ENCODE measurements at places on chromosomes 12 and 14. TPM values are rescaled to one million over a fixed set of nuclear protein-coding genes. Genes with fewer than 3 reads are reported as not detected.
A peak's percentile ranks its signal among the peaks of the same experiment; 100 is the strongest.

- DNase-seq = no peak
Measured at GRCh38 chr12:84946753-84947152, 34.2 kb upstream of the SLC6A15 start.

GRCh38 chr12:1350055-1350933 is 244.1 kb downstream of the FBXL14 start:
- DNase-seq = no peak

GRCh38 chr14:26286081-26286912 is 311.5 kb downstream of the NOVA1 start:
- no peak for DNase-seq

GRCh38 chr14:99015833-99016232 is 256.2 kb downstream of the BCL11B start:
- DNase-seq = no peak

- no peak for DNase-seq
Measured at GRCh38 chr12:29278673-29279420, 102.1 kb downstream of the ERGIC2 start.

DNA sequence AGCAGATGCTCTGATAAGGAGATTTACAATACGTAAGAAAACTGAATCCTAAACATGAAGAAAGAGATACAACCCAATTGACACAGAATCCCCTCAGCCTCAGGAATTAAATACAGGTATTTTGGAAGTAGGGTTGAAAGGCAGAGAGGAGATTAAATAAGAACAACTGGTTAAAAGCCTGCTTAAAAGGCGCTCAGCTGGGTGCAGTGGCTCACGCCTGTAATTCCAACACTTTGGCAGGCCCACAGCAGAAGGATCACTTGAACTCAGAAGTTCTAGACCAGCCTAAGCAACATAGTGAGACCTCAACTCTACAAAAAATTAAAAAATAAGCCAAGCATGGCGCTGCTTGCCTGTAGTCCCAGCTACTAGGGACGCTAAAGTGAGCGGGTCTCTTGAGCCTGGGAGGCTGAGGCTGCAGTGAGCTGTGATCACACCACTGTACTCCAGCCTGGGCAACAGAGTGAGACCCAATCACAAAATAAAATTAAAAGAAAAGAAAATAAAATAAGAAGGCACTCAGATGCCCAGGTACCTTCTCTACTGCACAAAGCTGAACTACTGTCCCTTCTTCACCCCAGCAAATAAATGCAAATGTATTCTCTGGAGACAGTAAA is 32.9 kb downstream of the MED13L start:
- no peak for DNase-seq

GRCh38 chr12:54175200-54175963 is 13.4 kb downstream of the SMUG1 start:
- no peak for DNase-seq

GRCh38 chr12:31629756-31630732 is 29.4 kb upstream of the ETFBKMT start:
- no peak for DNase-seq

GRCh38 chr14:68695326-68695768 is 97.5 kb downstream of the ZFP36L1 start:
- peak; percentile 25 for DNase-seq

GRCh38 chr14:74855021-74855420 is 20.9 kb downstream of the PROX2 start:
- DNase-seq = no peak

- no peak for DNase-seq
Measured at GRCh38 chr12:20963303-20963702, 152.8 kb downstream of the SLCO1B3 start.

The PLEK2 gene
- 2.4 TPM for total RNA-seq

GRCh38 chr14:22338917-22339715 is 249.9 kb downstream of the DAD1 start:
- DNase-seq = no peak

GRCh38 chr14:100648474-100649172 is 61.4 kb upstream of the BEGAIN start:
- no peak for DNase-seq

DNA sequence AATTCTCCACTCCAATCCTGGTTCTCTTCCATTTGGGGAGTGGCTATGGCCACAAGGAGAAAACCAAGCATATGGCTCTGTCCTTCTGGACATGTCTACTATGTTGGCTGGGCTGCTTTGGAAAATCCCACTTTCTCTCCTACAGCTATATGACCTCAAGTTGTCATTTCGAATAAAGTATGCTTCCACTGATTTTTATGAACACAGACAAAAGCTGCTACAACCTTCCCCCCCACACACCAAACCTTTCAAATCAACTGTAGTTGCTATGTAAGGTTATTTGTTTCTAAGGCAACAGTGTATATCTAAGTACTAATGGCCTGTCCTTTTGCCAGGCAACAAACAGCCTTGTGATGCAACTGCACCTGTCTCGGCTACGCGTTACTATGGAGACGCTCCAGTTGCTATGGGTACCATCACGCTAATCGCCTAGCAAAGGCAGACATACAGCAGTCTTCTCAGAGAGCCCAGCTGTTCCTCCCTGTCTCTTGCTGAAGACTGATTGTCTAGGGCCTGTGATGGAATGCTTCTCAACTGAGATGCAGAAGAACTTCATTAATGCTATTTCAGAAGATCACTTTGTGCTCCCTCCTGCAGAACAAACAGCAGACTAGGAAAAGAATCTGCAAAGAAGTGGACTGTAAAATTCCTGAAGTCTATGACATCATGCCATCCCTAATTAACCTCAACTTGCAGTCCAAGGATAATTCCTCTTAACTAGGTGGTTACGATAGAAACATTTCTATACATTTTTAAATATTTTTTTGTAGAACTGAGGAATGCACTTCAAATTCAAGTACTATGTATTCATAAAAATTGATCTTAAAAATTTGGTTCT is 67.6 kb downstream of the FOXN3 start:
- no peak for DNase-seq

GRCh38 chr14:56273951-56274350 is 155.7 kb downstream of the PELI2 start:
- no peak for DNase-seq

The ABCC9 gene
- total RNA-seq = not detected

GRCh38 chr12:61916831-61917230 is 343.4 kb upstream of the USP15 start:
- no peak for DNase-seq

GRCh38 chr12:111643427-111643826 is 42.3 kb downstream of the BRAP start:
- no peak for DNase-seq

GRCh38 chr12:29869946-29870345 is 86.2 kb upstream of the TMTC1 start:
- DNase-seq = no peak

GRCh38 chr12:38120438-38120837 is 196.1 kb upstream of the ALG10B start:
- DNase-seq = no peak

The RILPL1 gene
- total RNA-seq = 2.6 TPM

The KLRD1 gene
- total RNA-seq = 17.7 TPM

DNA sequence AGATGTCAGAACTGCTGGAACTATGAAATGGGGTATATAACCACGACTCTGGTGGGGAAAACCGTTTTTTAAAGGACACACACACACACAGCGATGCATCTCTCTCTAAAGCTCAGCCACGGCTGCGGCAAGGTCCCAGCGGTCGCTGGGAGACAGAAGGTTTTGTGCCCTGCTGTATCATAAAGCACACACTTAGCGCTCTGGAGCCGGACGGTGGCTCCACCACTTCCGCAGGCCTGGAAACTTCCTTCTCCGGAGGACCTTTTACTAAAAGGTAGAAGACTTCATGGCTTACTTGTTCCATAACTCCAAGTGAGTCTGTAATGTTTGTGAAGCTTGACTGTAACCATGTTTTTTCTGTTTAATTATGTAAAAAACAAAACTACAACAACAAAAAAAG is 349.3 kb downstream of the DIO2 start:
- DNase-seq = no peak

The ISM2 gene
- not detected for total RNA-seq

The TAS2R7 gene
- not detected for total RNA-seq

The KCNC2 gene
- total RNA-seq = not detected

GRCh38 chr12:14901228-14901562 is 15.5 kb upstream of the MGP start:
- DNase-seq = no peak

The UBR7 gene
- 27.0 TPM for total RNA-seq

The PRH2 gene
- not detected for total RNA-seq

DNA sequence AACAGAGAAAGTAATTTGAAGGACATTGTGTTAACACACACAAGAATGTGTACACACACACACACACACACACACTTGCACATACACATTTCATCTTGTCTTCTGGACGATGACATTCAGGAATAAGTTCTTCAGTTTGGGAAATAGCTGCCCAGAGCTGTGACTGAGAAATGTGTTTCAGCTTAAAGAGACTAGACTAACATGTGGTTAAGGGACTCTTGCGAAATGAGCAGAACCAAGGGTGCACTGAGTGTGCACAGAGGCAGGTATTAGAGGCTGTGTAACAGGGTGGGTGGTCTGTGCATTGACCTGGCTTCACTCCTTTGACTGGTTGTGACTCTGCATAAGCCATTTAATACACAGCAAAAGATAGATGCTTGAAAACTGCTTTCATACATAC is 29.4 kb upstream of the KCNA5 start:
- DNase-seq = no peak

The TCL1B gene
- not detected for total RNA-seq

- DNase-seq = no peak
Measured at GRCh38 chr14:60707858-60708257, 16.3 kb downstream of the SIX4 start.

DNA sequence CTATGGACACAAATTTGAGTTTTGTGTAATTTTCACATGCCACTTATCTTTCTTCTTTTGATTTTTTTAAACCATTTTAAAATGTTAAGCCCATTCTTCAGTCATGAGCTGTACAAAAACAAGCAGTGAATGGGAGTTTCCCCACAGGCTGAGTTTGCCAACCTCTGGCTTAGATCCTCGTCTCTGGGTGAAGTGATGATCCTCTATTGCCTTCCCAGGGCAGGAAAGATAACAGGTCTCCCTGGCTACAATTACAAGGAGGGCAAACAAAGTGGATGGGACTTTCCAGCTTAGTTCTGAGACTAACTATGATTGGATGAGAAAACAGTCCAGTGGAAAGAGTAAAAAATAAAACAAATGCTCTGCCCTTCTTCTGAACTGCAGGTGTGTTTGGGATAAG is 203.7 kb downstream of the SPTSSA start:
- DNase-seq = no peak

- DNase-seq = no peak
Measured at GRCh38 chr12:49813131-49813530, 15.1 kb downstream of the NCKAP5L start.

DNA sequence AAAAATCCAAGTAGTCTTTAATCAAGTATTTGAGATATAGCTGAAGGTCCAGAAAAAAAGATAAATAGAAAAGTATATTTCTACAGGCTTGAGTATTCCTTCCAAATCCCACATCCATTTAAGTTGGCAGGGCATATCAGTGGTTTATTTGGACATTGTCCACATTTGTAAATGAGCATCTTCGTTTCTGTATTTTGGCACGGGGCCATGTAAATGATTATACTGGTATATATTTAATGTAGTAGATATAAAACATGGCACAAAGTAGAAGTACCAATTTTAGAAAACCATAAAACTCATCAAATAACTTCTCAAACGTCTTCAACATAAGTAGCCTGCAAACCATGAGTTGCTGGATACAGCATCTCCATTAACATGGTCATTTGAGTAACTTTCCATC is 437.4 kb upstream of the SOX5 start:
- no peak for DNase-seq

DNA sequence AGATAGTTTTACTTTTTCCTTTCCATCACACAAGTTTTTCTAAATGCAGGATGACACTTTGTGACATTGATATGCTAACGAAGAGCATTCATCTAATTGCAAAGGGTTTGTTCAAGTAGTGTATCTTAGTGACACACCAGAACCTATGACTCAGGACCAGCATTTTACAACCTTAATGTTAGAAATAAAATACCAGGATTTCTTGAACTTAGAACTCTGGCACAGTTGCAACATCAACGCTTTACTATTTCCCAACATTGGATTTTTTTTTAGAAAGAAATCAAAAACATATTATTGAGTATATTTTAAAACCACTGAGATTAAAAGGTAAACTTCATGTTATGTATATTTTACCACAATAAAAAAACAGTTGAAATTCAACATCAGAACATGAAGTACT is 17.9 kb upstream of the PLEKHG6 start:
- DNase-seq = no peak

- no peak for DNase-seq
Measured at GRCh38 chr14:47674543-47675465, 601 bp downstream of the MDGA2 start.

- DNase-seq = no peak
Measured at GRCh38 chr14:96260341-96260821, 4.4 kb downstream of the BDKRB1 start.

- no peak for DNase-seq
Measured at GRCh38 chr14:57302883-57303282, 34.1 kb downstream of the AP5M1 start.

Measured in activated T-cell treated with anti-CD3 and anti-CD28 coated beads, Interleukin-2, amount 50 U/mL, for 4 hours (primary cell).